Stimulated activated CD4-positive, alpha-beta T cell treated with anti-CD3 and anti-CD28 coated beads, Interleukin-12 subunit alpha, Interleukin-12 subunit beta, amount 100 ng/mL, for 24 hours (primary cell): ENCODE measurements at places on chromosomes 16 and 17.

- no peak for DNase-seq
Observed at GRCh38 chr17:79298799-79299198, 224.2 kb downstream of the ENGASE start.

- DNase-seq: no peak
Observed at GRCh38 chr17:17849845-17850373, 13.1 kb upstream of the SREBF1 start.

- DNase-seq: no peak
Observed at GRCh38 chr17:39777534-39778365, 40.0 kb downstream of the GRB7 start.

GRCh38 chr17:559551-560431 lies 154.8 kb downstream of the VPS53 start:
- DNase-seq: no peak

- no peak for DNase-seq
Observed at GRCh38 chr17:9644910-9645751, at the start of gene USP43. USP43 (plus strand) TSS chr17:9645517; CDS start chr17:9645633, 116 bp downstream.
